ENCODE measurements at places on chromosomes 11 and 22.

DNA sequence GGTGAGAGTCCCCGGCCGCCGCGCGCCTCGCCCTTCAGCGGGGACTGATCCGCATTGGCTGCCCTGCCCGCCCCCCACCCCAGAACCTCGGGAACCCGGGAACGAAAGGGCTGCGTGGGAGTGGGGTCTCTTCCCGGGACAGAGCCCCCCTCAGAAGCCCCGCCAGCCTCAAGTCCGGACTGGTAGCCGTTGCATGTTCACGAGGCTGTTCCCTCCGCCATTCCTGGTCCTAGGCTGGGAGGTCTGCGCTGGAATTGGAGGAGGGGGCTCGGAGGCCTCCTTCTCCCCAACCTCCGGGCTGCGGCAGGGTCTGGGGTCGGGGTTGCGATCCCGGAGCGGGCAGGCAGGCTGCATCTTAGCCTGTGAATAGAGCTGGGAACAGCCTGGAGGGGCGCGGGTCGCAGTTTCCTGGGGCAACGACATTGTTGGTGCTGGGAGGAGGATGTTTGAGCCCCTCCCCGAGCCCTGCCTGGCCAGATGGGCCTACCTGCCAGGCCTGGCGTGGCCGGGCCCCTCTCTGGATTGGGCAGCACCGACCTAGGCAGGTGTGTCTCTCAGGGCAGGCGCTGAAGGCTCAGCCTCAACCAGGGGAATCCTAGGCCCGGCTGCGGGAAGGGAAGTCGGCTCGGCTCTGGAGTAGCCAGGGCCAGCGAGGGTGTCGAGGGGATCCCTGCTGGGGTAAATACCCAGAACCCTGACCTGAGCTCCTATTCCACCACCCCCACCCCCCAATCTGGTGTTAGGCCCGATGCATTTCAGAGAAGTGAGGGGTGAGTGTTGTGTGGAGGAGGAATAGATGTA, 670 bp downstream of the MAPK8IP1 start:
- DNase-seq, result no peak

DNA sequence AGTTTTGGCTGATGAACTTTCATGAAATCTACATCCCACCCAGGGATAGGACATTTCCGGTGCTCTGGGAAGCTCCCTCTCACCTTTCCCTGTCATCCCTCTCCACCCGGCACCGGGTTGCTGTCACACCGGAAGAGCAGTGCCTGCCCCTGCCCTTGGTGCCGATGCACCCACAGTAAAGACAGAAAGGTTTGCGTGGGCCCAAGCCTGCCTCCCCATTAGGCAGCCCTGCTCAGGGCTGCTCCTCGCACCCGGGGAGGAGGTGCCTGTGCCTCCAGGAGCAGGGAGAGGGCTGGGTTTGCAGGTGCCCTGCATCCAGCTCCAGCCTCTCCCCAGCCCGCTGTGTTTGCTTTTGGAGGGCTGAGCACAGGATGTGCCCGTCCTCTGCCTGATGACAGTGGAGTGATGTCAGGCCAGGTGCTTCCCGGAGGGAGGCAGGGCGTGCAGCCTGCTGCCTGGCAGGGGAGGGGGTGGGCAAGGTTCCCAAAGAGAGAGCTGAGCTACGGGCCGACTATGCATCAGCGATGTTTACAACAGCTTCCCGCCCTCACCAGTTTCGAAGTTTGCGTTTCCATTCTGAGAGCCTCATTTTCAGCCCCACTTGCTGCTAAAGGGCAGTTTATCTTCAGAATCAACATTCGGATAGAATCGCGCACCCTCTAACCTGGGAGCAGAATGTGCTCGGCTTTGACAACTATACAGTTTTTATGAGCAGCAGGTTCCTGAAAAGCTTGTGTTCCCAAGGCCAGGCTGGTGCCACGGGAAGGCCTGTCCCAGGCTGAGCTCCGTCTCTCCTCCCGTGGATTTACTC, 83.2 kb upstream of the CLDN5 start:
- DNase-seq, result no peak

DNA sequence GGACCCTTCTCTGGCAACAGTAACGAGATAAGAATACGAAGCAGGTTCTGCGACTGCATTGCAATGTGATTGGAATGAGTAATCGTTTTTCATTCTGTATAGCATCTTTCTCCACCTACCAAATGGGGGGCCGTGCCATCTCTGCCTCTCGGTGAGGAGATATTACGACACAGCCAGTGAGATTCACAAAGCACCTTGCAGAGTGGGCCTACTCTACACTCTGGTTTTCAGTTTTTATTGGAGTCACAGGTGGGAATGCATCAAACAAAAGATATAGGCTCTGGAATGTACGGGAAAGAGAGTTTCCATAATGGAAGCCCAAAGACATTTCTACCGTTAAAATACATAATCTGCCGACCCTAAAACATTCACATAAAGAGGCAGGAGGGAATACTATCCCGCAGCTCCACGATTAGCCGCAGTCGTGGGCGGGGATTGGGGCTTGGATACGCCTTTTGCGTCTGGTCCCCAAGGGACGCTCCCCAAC, 423 bp upstream of the RTN3 start:
- no peak for DNase-seq

GRCh38 chr22:25759825-25760231, 17.8 kb downstream of the MYO18B start:
- no peak for DNase-seq

DNA sequence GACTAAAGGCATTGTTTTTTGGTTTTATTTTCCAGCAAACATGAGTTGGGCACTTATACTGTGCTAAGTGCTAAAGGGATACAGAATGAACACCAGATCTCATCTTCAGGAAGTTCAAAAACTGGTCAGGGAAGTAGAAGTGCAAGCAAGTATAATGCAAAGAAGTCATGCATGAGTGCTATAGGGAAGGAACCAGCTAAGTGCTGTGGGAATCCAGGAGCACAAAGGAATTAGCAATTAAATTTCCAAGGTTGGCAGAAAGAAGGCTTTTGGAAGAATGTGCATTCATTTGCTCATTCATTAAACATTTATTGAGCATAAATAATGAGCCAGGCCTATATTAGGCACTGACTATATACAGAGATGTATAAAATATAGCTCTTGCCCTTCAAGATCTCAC, 143.7 kb upstream of the ARHGAP42 start:
- no peak for DNase-seq

- no peak for DNase-seq
These were observed 35.8 kb downstream of the TNKS1BP1 start for GRCh38 chr11:57288771-57289579.

DNA sequence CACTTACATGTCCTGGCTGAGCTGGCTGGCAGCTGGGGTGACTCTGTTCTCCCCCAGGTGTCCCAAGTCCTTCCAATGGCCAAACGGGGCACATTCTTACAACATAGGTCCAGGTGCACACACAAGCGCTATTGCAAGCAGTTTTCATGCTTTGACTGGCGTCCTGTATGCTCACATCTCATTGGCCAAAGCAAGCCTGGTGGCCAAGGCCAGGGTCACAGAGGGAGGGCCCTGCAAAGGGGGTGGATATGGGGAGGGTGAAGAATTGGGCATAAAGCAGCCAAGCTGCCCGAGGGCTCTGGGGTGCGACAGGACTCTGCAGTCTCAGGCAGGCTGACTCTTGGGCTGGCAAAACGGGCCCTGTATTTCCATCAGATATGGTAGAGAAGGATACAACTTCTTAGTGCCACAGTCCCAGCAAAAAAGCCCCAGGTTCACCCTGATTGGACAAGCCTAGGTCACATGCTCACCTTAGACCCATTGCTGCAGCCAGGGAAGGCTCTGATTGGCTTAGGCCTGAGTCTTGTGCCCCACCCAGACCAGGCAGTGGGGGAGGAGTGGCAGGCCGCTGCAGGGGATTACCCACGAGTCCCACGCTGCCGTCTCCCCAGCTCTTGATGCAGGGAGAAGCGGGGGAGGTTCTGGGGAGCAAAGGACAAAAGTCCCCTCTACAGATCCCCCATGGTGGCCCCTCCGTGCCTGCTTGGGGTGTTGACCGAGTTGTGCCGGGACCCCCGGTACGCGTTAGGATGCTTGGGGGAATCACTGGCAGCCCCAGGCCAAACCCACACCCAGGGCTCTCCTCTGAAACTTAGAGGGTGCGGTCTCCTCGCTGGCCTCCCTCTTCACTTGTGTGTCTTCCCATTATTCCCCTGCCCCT, 110.8 kb downstream of the ARHGAP8 start:
- DNase-seq, result no peak

Data from amygdala (tissue), 56 donors.